Vagina (tissue), 2 donors: ENCODE measurements at places on chromosomes 11 and 22.

- DNase-seq: no peak
These were observed 17.9 kb upstream of the EP300 start for GRCh38 chr22:41074466-41074865.

DNA sequence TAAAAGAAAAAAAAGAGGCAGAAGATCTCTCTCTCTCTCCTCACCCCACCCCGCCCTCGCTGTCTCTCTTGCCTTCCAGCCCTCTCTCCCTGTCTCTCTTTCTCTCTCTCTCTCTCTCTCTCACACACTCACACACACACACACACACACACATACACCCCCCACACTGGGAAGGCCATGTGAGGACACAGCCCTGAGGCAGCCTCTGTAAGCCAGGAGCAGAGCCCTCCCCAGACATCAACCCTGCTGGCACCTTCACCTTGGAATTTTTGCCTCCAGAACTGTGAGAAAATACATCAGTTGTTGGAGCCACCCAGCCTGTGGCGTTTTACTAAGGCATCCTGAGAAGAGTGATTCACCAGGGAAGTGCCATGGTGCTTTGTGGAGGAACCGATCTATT, 14.7 kb downstream of the APOL3 start:
- DNase-seq: no peak

DNA sequence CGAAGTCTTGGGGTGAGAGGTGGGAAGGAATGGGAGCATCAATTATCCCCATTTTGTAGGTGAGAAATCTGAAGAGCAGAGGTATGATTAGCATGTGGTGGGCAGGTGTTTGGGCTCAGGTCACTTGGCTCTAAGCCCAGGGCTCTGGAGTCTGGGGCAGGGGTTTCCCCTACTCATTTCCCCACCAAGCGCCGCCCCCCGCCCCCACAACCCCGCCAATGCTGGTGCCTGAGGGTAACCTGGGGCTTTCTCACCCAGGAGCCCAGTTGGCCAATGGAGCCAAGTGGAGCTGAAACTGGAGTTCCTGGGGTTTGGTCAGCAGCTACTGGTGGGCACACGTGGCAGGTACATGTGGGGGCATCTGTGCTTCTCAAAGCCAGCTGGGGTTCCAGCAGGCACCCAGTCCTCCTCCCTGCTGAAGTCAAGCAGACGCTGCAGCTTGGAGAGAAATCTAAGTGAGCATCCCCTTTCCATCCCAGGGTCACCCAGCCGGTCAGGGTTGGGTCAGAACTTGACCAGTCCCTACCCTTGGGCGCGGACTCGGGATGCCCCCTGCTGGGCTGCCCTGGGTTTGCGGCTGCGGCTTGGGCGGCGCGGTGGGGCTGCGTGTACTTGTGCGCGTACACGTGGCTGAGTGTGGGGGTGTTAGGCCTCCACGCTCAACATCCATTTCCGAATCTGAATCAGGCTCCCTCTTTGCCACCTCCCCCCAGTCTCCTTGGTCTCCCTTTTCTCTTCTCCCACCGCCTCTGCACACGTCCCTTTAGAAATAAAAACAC, 1.7 kb upstream of the CHRM1 start:
- DNase-seq: no peak

- no peak for DNase-seq
These were observed 65.5 kb upstream of the CHORDC1 start for GRCh38 chr11:90288212-90288821.

GRCh38 chr11:9250139-9250582, 15.0 kb downstream of the DENND5A start:
- DNase-seq: no peak

GRCh38 chr11:23278121-23278520, 417.8 kb upstream of the CCDC179 start:
- DNase-seq: no peak

DNA sequence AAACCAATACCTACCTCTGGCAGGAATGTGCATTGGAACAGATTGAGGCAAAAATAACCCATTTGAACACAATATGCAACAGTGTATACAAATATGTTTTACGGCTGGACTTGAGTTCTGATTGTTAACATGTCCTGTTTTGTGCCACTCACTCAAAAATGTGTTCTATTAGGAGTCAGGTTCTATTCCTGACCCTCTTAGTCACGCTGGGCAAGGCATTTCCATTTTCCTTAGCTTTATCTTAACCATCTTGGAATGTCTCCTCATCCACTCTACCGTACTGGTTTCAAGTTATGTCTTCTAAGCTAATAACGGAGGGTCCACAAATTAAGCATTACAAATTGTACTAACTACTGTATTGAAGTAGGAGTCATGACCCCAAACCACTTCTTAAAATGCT, 78.6 kb downstream of the MAML2 start:
- no peak for DNase-seq

DNA sequence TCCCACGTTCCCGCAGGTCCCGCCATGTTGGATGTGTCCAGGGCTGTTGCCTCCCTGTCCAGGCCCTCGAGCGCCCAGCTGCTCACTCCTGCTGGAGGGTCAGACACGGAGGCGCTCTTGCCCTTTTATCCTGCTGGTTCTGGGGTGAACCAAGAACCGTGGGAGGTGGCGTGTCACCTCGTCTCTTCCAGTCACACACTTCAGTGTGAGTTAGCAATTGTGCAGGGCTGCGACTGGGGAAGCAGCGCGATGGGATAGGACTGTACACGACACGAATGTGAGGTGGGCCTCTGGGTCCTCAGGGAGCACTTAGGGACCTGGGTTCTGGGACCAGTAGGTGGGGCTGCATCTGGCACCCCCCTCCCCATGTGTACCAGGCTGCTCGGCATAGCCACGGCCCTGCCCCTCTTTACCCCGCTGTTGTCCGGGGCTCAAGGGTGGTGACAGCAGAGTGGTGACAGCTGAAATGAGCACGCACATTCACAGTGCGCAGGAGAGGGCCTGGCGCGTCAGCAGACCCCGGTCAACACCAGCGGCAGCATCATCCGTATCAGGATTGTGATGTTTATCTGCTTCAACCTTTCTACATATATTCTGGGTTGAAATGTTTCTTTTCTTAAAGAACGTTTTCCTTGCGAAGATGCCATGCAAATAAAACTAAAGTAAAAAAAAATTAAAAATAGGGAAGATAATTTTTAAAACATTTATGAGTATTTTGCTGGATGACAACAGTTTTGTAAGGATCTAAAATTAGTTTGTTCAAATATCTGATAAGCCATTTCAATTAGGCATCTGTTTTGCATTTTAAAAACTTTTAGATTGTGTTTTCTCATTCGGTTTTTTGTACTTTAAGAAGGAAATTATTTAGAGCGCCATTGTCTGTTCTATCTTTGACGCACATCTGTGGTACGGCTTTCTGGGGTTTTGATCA, 210.7 kb downstream of the TBC1D22A start:
- DNase-seq: no peak

GRCh38 chr11:2511421-2512369, 66.9 kb downstream of the KCNQ1 start:
- no peak for DNase-seq

- DNase-seq: peak; percentile 99
These were observed 32.1 kb downstream of the A4GALT start for GRCh38 chr22:42688241-42689211.
